ENCODE measurements at places on chromosomes 16 and 17. TPM values are rescaled to one million over a fixed set of nuclear protein-coding genes. Genes with fewer than 3 reads are reported as not detected.

ZNF207 gene
- 78.3 TPM for total RNA-seq

CCL17 gene
- total RNA-seq = not detected

FOXL1 gene
- total RNA-seq = 1.00 TPM

DNA sequence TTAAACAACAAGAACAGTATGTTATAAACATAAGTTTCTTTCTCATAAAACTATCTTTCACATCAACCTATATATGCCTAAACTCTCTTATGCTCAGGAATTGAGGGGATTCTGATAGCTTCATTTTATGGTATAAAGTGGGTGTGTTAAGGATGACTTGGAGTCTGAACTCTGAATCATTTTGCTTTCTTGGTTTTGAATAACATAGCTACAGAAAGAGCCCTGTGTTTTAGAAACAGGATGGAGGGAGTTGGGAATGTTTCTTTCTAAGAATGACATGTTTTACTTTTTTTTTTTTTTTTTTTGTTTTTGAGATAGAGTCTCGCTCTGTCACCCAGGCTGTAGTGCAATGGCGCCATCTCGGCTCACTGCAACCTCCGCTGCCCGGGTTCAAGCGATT, 50.1 kb downstream of the RHOT1 start:
- no peak for DNase-seq

DNA sequence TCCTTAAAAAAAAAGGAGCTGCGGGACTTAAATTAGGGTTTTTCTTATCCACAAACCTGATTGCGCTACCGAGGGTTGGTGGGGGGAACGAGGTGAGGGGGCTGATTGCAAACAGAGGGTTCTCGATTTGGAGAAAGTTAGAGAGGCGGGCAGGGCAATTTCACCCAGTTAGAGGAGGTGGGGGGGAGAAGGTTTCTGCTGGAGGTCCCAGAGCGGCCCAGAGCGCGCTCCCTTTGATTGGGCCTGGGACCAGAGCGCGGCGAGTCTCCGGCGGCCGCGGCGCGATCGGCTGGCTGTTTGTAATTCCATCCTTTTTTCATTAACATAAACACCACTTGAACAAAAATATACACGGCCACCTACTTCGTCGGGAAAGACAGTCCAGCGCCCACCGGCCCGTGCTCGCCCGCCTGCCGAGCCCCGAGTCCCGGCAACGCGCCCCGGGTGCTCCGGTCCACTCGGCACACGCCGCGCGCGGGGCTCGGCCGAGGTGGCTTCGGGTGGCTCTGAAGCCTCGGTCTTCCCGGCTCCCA, 13.3 kb upstream of the FOXF1 start:
- no peak for DNase-seq

GRCh38 chr17:72516772-72517399, 396.1 kb downstream of the SOX9 start:
- DNase-seq = peak; percentile 31

DNA sequence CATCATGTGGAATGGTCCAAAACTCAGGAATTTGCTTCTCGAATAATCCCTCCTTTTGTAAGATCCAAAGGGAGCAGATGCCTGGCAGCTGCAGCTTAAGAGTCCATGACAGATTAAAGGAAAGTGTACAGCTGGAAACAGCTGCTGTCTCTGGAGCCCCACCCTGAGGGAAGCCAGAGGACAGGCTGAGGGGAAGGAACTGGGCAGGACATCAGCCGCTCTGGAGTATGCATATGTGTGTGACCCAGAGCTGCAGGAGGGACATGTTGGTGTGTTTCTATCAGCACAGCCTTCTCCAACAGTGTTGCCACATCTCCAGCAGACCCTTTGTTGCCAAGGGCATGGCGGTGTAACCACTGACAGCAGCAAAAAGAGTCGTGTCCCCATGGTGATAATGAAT, 46.2 kb downstream of the CYB561 start:
- peak; percentile 70 for DNase-seq

GRCh38 chr16:78098087-78098486, 1.4 kb upstream of the WWOX start:
- no peak for DNase-seq

- DNase-seq = peak; percentile 79
Observed at GRCh38 chr16:47492428-47493377, 31.6 kb downstream of the PHKB start.

All from heart right ventricle (tissue), 16 donors.